GM10248 (cell line): ENCODE measurements at places on chromosomes 1 and 21.

GRCh38 chr1:214584805-214585766, 17.9 kb upstream of the CENPF start:
- DNase-seq = peak; percentile 26

DNA sequence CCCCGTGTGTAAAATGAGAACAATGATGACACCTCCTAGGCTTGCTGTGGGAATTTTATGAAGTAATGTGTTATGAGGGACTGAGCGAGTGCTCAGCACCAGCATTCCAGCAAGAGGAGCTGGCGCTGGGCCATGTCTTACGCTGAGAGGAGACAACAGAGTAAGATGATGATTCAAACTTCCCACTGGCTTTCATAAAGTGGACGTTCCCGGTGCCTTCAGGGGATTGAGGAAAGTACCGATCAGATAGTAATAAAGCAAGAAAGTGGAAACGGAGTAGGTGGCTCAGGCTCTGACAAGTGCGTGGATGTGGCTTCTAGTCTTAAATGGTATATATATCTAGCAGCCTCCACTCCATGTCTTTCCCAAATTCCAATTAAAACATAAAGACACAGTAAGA, 23.8 kb downstream of the EPHA10 start:
- DNase-seq = no peak

DNA sequence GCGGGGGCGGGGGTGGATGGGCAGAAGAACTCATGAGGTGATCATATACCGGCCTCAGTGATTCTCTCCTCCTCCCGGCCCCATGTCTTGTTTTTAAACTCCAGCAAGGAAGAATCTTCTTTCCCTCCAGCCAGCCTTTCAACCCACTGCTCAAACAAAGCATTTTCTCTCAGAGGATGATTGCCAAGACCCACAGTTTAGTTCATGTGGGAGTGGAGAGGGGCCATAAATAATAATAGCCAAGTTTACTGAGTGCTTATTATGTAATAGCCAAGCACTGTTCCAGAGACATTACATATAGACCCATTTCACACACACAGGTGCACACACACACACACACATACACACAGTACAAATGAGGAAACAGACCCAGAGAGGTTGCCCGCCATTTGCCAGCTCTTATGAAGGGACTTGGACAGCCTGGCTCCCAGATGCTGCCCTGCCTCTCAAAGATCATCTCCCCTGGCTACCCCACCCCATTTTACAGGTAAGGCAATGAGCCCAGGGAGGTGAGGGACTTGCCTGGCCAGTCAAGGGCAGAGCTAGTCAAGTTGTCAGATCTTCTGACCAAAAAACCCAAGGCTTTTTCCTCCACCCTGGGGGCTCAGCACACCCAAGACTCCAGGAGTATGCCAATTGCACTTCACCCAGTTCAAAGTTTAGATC, 18.0 kb upstream of the BCAR3 start:
- no peak for DNase-seq

DNA sequence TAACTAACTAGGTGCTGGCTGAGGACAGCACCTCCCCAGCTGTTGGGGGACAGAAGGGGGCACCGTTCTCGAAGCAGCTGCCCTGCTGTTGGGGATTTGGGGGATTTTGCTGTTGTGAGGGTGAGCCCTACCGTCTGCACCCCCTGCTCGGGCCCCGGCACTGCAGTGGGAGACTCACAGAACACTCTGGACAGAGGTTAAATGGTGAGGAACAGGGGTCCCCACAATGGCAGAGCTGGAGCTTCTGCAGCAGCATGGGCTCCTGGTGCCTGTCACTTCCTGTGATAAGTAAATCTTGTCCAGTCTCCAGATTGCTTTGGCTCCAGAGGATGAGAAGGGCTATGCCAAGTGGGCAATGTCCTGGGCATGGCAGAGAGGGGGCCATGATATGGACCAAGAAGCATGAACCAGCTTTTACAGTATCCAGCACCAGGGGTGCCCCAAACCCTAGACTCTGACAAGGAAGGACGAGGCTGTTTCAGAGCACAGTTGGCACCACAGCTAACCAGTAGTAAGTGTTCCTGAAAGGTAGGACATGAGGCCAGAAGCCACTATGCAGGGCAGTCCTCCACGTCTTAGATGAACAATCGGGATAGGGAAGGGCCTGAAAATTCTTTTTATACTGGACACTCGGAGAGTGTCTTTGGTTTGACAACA, 365.1 kb upstream of the VAMP3 start:
- DNase-seq = no peak

DNA sequence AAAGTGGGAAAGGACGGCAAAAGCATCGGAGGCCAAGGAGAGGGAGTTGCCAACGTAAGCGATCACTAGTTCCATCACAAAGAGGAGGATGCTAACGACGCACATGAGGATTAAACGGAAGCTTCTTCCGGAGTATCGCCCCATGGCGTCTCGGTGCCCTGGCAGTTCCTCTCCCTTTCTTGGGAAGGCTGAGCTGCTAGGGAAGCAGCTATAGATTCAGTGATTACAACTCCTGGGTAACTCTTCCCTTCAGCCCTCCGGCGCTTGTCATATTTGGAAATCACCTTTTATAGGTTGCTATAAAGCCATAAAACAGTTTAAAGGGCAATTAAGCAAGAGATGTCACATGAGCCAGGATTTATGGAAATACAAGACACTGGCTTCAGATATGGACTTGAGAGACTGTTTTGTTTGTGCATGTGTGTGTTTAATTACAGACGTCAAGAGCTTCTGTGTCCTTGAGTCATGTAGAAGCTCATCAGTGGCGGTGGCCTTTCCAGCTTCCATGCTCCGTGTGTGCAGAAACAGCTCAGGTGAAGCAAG, 30.6 kb upstream of the SLC30A10 start:
- DNase-seq = no peak

DNA sequence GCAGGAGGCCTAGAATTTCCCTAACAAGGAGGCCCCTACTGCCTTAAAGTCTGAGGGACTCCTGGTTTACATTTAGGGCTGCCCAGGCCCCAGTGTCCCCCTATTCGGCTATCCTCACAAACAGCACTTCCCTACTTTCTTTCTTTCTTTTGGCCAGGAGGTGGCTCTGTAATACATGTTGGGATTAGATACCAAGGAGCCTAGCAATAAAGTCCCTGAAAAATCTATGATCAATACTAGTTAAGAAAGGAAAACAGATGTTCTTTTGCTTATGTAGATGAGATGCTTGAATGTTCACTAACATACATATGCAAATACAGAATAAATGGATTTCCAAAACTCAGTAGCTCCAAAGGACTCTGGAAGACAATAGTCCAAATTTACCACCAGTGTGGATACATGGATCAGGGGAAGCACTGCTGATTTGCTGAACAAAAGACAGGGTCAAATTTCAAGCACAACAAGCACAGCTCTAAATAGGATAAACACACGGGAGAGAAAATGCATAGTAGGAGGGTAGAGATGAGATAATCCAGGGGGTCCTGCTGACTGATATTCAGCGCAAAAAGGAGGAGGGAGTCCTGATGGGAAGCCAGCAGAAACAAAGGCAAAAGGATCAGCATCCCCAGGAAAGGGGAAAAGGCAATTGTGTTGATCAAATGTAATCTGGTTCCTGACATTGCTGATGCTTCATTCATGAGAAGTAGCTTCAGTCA, 240.0 kb downstream of the NUF2 start:
- no peak for DNase-seq

GRCh38 chr1:20719261-20719660, 1.5 kb upstream of the KIF17 start:
- DNase-seq = no peak

GRCh38 chr1:114756009-114756892, 1.5 kb downstream of the CSDE1 start:
- DNase-seq = peak; percentile 61

- no peak for DNase-seq
Observed at GRCh38 chr1:31954607-31955283, 16.6 kb upstream of the PTP4A2 start.

DNA sequence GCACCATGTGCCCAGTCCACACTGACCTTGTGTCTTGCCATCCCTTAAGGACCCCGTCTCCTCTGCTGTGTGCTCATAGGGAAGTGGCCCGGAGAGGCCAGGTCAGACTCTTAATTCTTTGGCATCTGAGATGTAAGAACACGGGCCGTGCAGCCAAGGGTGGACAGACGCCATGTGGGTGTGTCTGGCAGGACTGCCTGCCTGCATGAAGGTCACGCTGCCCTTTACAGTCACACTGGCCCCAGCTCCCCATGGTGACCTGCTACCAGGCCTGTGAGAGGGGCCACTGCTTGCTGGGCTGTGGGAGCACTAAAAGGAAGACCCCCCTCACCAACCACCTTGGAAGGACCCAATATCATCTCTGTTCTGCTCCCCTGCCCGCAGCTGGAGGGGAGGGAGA, 17.7 kb downstream of the DHRS3 start:
- no peak for DNase-seq

- no peak for DNase-seq
Observed at GRCh38 chr1:1259951-1260600, 13.6 kb upstream of the C1QTNF12 start.

- no peak for DNase-seq
Observed at GRCh38 chr1:59136541-59137275, 160.2 kb upstream of the FGGY start.

- peak; percentile 15 for DNase-seq
Observed at GRCh38 chr1:150578272-150579109, 919 bp downstream of the MCL1 start.

DNA sequence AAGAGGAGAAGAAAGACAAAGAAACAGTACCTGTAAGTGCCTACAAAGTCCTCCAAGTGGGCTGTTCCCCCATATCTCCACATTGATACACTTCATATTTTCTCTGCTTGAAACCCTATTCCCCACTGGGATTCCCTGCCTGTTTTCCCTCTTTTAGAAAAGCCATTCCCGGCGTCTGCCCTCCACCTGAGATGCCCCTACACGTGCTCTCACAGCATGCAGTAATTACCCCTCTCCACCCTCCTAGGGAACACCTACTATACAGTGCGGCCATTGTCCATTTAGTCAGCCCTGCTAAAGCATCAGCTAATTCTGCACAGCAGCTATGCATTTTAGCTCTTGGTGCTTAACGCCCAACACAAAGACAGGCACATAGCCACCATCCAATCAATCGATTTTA, 135.7 kb upstream of the TIAM1 start:
- DNase-seq = no peak

DNA sequence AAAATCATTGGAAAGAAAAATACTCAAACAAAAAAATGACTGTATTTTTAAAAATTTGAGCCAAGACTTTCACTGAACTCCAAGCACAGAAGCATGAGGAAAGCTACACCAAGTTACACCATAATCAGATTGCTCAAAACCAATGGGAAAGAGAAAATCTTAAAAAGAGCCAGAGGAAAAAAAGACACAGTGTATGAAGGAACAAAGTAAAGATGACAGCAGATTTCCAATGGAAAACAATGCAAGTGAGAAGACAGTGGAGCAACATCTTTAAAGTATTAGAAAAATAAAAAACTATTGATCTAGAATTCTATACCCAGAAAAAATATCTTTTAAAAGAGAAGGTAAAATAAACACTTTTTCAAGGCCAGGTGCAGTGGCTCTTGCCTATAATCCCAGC, 147.8 kb upstream of the ZBTB40 start:
- no peak for DNase-seq

GRCh38 chr1:53601867-53602775, 136.8 kb downstream of the GLIS1 start:
- no peak for DNase-seq

DNA sequence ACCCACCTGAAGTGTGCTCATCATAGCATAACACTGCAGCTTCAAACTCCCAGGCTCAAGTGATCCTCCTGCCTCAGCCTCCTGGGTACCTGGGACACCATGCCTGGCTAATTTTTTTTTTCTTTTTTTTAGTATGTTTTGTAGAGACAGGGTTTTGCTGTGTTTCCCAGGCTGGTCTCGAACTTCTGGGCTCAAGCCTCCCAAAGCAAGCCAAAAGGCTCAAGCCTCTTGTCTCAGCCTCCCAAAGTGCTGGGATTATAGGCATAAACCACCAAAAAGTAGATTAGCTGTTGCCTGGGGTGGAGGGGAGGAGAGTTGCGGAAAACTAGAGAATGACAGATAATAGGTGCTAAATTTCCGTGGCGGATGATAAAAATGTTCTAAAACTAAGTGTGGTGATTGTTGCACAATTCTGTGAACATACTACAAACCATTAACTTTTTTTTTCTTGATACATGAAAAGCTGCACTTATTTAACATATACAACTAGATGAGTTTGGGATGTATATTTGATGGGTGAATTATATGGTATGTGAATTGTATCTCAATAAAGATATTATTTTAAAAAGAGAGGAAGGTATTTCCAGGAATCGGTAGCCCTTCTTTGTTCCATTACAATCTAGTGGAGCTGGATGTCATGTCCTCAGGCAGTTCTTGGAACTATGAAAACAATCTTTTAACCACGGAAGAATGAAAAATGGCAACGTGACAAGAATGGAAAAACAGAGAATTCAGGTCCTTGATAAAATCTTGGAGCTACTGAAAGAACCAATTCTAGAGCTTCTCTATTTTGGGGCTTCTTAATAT, 27.3 kb upstream of the MED18 start:
- no peak for DNase-seq

DNA sequence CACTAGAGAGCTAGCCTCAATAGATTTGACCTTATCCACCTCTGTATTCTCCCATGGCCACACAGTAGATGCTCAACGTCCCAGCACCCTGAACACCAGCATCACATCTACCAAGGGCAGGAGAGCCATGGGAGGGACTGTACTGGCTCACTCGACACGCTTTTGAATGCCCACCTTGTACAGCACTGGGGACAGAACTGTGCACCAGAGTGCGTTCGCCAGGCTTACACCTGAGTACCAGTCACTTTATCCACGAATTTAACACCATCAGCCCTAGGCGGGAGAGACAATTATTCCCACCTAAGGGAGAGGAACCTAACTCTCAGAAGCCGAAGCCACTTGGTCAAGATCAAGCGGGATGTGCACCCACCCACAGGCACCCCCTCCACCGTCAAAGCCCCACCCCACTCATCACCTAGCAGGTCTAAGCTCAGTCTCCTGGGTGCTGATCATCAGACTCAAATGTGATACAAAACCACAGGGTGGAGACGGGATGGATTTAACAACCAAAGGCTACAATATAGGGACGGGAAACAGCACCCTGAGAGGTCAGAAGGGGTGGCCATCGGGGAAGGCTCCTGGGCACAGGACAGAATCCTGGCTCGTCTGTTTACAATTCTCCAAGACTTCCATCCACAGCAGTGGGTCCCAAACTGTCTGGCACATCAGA, 110.5 kb downstream of the GLIS1 start:
- DNase-seq = no peak

- DNase-seq = no peak
Observed at GRCh38 chr1:116166011-116166571, 54.9 kb downstream of the MAB21L3 start.

GRCh38 chr1:196877964-196878363, 9.9 kb upstream of the CFHR4 start:
- DNase-seq = no peak

- no peak for DNase-seq
Observed at GRCh38 chr1:168328731-168329364, 48.2 kb downstream of the TBX19 start.

DNA sequence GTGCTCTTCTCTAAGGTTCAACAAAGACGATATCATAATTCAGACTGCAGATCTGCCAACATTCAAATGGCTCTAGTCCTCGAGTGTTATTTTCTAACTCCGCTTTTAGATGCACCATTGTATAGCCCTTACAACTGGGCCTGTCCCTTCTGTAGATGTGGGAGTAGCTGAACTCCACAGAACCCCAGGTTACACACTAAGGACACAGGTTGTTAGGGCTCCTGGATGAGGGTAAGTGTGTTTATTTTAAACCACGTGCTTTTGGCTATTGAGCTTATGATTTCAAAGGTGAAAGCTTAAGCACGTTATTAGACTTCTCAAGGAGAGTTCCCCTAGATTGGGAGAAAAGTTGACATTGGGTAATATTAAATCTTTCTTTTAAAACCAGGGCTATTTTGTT, 64.7 kb downstream of the MPZL1 start:
- no peak for DNase-seq

GRCh38 chr1:32813941-32814739, 3.0 kb downstream of the YARS1 start:
- no peak for DNase-seq
